Left ventricle myocardium superior (tissue), 1 donor: ENCODE measurements at places on chromosomes 5 and 9. TPM values are rescaled to one million over a fixed set of nuclear protein-coding genes. Genes with fewer than 3 reads are reported as not detected.

ZDHHC11B gene
- total RNA-seq: 20.0 TPM

PCDHB8 gene
- total RNA-seq: 1.8 TPM

WNK2 gene
- 250 TPM for total RNA-seq

GOLM1 gene
- 4.7 TPM for total RNA-seq

CSF2 gene
- total RNA-seq: not detected

SV2C gene
- 0.05 TPM for total RNA-seq

IFNB1 gene
- total RNA-seq: not detected

HRH2 gene
- total RNA-seq: 58.0 TPM

PCDHA7 gene
- 0.12 TPM for total RNA-seq

GARIN3 gene
- not detected for total RNA-seq

CDX1 gene
- not detected for total RNA-seq

CCNJL gene
- total RNA-seq: 9.1 TPM

NDUFS4 gene
- 212 TPM for total RNA-seq

IL5 gene
- total RNA-seq: not detected

RIOK2 gene
- total RNA-seq: 25.0 TPM

SLC25A2 gene
- not detected for total RNA-seq

SOHLH1 gene
- not detected for total RNA-seq

LCN9 gene
- total RNA-seq: not detected

HTR4 gene
- total RNA-seq: not detected

NPR3 gene
- 16.3 TPM for total RNA-seq

HTR1A gene
- not detected for total RNA-seq

SLC36A3 gene
- total RNA-seq: not detected

PAPPA gene
- total RNA-seq: 1.1 TPM

ARHGEF39 gene
- 0.45 TPM for total RNA-seq

SPATA31C1 gene
- not detected for total RNA-seq

KLF4 gene
- 30.5 TPM for total RNA-seq

RAB14 gene
- 57.7 TPM for total RNA-seq

PCDHGA7 gene
- 7.0 TPM for total RNA-seq

PRR7 gene
- total RNA-seq: 0.40 TPM

CBY3 gene
- not detected for total RNA-seq

NAIP gene
- 5.9 TPM for total RNA-seq

GNPDA1 gene
- total RNA-seq: 20.2 TPM

MAT2B gene
- 62.5 TPM for total RNA-seq

C6 gene
- 44.6 TPM for total RNA-seq
